ENCODE measurements at places on chromosomes 16 and 17.
A peak's percentile ranks its signal among the peaks of the same experiment; 100 is the strongest.

DNA sequence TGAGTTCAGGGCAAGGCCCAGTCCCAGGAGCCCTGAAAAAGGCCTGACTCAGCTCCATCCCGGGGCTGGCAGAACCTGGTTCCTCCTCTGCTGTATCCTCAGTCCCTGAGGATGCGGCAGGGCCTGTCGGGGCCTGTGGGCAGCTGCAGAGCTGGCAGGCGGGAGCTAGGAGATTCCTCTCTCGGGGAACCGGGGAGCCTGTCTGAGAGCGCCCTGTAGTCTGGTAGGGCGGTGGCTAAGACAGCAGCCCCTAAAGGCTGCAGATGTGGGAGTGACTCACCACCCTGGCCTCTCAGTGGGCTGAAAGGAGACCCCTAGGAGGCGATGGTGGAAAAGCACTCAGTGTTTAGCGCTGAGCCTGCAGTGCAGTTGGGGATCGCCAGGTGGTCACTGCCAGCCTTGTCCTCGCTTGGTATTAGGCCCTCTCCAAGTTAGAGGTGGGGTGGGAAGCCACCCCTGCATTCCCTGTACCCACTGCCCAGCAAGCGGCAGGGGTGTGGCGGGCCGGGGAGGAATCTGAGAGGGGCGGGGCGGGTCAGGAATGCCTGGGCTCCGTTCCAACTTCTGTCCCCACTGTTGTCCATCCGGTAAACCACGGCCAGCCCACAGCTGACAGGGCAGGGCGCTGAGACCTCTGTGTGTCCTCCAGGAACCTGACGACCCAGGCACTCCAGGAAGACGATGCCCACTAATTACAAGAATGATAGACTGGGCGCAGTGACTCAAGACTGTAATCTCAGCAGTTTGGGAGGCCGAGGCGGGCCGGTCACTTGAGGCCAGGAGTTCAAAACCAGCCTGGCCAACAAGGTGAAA lies 29.5 kb upstream of the CDH1 start:
- DNase-seq, result no peak

DNA sequence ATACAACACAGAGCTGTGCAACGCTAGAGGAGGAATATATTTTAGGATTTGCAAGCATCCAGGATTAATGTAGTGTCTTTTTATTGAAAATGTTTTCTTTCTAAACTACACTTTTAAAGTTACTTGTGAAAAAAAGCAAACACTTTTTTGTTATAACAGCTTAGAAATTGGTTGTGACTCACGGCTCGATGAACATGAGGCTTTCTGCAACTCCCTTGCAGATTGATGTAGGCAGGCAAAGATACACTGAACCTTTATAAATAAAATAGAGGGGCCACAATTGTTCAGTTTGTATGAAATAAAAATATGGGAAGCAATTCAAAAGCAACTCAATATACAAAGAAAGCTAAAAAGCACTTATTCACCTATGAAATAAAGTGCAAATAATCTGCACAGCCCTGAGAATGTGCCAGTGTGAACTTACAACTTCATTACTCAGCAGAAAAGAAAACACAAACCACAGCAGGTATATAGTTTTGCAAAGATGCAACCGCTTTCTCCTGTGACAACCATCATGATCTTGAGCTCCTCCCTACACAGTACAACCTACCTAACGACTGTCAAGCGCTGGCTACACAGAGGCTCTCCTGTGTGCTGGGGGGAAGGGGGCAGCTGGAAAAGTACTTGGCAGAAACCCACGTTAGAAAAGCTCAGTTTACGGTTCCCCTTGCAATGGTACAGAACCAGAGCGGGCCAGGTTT lies 948 bp downstream of the LUC7L start:
- DNase-seq, result peak; percentile 13

GRCh38 chr16:4787627-4788482 lies at the start of gene SEPTIN12:
SEPTIN12 (minus strand) TSS chr16:4788345; CDS start chr16:4787645, 700 bp downstream.
- no peak for DNase-seq

DNA sequence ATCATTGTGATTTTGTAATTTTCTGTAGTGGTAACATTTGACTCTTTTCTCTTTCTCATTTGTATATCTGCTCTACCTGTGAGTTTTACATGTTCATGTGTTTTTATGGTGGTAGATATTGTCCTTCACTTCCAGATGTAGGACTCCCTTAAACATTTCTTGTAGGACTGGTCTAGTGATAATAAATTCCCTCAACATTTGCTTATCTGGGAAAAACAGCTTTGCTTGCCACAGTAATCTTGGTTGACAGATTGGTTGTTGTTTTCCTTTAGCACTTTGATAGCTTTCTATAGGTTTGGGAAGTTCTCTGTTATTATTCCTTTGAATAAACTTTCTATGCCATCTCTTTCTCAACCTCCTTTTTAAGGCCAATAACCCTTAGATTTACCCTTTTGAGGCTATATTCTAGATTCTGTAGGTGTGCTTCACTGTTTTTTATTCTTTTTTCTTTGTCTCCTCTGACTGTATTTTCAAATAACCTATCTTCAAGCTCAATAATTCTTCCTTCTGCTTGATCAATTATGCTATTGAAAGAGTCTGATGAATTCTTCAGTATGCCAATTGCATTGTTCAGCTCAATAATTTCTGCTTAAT lies 32.1 kb upstream of the GINS3 start:
- no peak for DNase-seq

DNA sequence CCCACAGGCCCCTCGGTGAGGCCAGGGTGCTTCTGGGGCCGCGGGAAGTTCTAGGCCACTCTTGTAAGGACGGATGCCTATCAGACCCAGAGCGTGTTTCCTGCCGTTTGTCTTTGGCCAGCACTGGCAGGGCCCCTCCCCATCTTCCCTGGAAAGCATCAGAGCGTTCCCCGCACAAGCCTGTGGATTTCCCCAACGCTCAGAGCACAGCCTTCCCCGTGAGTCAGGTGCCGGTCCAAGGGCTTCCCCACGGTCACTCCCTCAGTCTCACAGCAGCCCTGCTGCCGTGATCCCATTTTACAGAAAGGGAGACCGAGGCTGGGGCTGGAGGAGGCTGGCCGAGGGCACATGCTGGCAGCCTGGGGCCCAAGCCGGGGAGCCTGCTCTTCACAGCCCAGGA lies 33.7 kb downstream of the CRISPLD2 start:
- no peak for DNase-seq

DNA sequence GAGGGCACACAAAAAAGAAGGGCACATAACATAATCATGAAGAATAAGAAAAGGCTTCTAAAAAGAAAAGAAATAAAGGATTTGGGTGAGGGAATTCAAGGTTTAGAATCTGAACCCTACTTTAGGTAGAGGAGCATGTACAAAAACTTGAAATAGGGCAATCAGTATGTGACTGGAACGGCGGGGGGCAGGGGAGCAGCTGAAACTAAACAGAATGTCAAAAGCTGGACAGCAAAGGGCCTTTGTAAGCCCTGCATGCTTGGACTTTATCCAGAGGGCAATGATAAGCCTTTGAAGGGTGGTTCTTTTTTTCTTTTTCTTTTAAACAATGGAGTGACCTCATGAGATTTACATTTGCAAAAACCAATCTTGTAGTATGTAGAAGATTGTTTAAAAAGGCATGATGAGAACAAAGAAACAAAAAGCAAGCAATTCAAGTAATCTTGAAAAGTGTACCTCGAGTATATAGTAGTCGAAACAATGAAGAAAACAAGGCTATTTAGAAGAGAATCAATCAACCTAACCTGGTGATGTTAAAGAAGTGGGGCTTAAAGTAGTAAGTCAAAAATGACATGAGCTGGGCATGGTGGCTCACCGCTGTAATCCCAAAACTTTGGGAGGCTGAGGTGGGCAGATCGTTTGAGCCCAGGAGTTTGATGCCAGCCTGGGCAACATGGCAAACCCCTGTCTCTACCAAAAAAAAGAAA lies 46.7 kb upstream of the ANKFY1 start:
- no peak for DNase-seq

DNA sequence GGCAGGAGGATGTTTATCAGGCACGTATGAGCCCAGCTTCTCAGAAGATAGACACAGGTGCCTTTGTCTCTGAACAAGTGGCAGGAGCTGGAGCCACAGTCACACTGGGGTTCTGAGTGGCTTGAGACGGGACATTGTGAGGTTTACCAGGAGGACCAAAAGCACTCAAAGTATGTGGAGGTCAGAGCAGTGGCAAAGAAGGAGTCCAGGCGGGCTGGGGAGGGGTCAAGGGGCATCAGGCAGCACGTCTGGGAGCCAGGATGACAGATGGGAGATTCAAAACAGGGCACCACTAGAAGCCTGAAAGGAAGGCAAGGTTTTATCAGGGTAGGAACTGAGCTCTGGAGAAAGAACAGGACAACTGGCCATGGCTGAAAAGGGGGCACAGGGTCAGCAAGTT lies 67.2 kb upstream of the MARCHF10 start:
- DNase-seq, result no peak

DNA sequence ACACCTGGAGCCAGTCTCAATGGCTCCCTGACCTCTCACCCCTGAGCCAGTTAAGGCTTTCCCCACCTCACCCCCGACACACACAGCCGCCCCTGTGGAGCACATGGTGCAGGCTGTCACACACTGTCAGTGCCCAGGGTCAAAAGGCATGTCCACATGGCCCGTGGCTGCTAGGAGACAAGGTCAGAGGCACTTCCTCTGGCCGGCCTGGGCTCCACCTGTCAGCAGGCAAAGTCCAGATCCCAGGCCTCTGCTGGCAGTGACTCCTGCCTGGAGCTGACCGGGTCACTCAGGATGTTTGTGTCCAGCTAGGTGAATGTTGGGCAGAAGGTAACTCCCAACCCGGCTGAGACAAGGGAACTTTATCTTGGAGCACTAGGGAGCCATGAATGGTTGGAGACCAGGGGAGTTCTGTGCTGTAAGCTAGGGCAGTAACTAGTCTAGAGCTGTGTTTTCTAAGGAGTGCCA lies 6.0 kb downstream of the SREBF1 start:
- DNase-seq, result no peak

DNA sequence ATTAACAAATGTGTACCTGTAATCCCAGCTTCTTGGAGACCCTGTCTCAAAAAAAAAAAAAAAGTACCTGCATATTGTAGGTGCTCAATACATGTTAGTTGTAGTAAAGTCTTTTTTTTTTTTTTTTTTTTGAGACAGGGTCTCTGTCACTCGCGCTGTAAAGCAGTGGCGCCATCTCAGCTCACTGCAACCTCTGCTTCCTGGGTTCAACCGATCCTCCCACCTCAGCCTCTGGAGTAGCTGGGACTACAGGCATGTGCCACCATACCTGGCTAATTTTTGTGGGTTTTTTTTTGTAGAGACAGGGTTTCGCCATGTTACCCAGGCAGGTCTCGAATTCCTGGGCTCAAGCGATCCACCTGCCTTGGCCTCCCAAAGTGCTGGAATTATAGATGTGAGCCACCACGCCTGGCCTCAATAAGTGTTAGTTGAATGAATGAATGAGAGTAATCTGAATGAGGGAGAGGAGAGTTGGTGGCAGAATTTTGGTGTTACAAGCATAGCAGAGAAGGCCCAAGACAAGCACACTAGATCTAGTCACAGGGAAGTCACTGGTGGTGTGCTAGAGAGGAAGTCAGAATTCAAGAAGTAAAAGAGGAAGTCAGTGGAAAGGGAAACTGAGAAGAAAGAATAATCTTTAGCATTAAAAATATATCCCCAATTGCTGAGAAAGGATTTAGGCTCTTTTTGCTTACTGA lies 9.4 kb upstream of the MYL4 start:
- peak; percentile 10 for DNase-seq

DNA sequence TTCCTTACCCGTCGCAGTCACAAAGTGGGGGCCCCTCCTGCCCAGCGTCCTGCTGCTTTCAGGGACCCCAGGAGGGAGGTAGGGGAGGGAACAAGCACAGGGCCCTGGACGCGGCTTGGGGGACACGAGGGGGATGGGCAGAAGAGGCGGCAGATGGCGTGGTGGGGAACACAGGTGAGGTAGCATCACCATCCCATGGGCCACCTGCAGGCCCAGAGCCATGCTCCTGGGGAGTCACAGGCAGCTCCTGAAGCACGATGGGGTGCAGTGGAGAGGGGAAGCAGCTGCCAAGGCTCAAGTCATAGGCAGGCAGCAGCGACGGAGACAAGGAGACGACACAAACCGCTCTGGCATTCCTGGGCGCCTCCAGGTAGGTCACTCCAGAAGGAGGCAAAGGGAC lies 10.8 kb downstream of the UNKL start:
- DNase-seq, result no peak

DNA sequence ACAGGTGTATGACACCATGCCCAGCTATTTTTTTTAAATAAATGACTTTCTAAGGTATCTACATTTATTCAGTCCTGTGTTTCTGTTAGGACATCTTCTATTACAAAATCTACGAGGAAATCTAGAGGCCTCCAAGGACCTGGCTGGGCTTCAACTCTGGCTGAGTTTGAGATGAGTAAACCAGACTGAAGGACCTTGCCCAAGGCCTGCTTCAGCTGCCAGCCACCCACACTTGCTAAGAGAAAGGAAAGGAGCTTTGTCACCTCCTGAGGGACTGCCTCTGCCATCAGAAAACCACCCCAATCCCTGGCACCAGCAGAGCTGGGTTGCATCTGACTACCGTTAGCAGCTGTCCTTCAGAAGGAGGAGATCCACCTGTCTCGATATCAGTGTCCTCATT lies 1.3 kb upstream of the MYO1D start:
- no peak for DNase-seq

DNA sequence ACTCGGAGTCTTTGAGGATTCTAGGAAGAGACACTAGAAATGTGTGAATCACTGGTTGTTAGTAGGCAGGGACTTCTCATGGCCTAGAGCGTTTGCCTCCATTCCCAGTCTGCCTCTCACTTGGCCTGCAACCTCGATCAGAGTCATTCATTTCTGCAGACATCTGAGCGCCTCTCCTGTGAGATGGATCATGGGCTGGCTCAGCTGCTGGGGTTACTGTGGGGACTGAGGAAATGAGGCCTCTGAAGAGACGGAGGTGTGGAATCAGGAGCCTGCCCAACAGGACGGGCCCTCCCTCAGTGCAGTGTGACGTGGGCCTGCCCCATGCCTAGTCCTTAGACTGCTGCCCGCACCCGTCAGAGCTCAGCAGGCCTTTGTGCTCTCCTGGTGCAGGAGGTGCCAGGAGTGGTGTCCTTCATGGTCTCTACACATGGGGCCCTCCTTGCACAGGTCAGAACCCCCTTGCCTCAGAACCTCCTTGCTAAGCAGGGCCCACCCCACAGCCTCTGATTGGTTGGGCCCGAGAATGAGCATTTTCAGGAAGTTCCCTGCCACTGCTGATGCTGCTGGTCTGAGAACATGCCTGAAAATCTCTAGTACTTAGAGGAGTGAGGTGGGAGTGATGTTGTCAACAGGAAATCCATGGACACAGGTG lies 99.4 kb downstream of the NPIPB11 start:
- DNase-seq, result no peak
